ENCODE measurements at places on chromosomes 3 and 15. TPM values are rescaled to one million over a fixed set of nuclear protein-coding genes. Genes with fewer than 3 reads are reported as not detected.

GRCh38 chr3:24945563-24945962, 450.9 kb upstream of the THRB start:
- H3K4me3 ChIP-seq, result no peak overlapping the region
- H3K36me3 ChIP-seq, result no peaks in the 10 kb centered on the region
- no peak overlapping the region for H3K27ac ChIP-seq
- no peaks in the 10 kb centered on the region for H3K27me3 ChIP-seq
- H3K4me1 ChIP-seq, result peaks cover 2% of the 10 kb centered on the region

Gene KIF9
- 13.5 TPM for polyA plus RNA-seq

GRCh38 chr3:30084316-30084715, 522.1 kb upstream of the TGFBR2 start:
- no peak for DNase-seq
- no peak overlapping the region for H3K4me3 ChIP-seq
- no peaks in the 10 kb centered on the region for H3K27me3 ChIP-seq
- H3K27ac ChIP-seq, result no peak overlapping the region
- no peaks in the 10 kb centered on the region for H3K4me1 ChIP-seq

GRCh38 chr15:40595219-40595618, 1.2 kb downstream of the KNL1 start:
- no peaks in the 10 kb centered on the region for H3K36me3 ChIP-seq
- no peak for DNase-seq
- H3K4me1 ChIP-seq, result no peaks in the 10 kb centered on the region
- H3K27me3 ChIP-seq, result no peaks in the 10 kb centered on the region

GRCh38 chr3:113606539-113607218, 74.3 kb downstream of the SIDT1 start:
- H3K4me3 ChIP-seq, result no peak overlapping the region
- no peak for DNase-seq
- no peaks in the 10 kb centered on the region for H3K27me3 ChIP-seq
- no peak overlapping the region for H3K27ac ChIP-seq
- no peaks in the 10 kb centered on the region for H3K4me1 ChIP-seq

Gene MELTF
- 2.0 TPM for polyA plus RNA-seq

- no peak overlapping the region for H3K27ac ChIP-seq
- H3K4me3 ChIP-seq, result no peak overlapping the region
- H3K27me3 ChIP-seq, result no peaks in the 10 kb centered on the region
- no peaks in the 10 kb centered on the region for H3K36me3 ChIP-seq
- H3K4me1 ChIP-seq, result no peaks in the 10 kb centered on the region
- DNase-seq, result no peak
Measured at GRCh38 chr3:136671921-136672320, 80.3 kb downstream of the STAG1 start.

DNA sequence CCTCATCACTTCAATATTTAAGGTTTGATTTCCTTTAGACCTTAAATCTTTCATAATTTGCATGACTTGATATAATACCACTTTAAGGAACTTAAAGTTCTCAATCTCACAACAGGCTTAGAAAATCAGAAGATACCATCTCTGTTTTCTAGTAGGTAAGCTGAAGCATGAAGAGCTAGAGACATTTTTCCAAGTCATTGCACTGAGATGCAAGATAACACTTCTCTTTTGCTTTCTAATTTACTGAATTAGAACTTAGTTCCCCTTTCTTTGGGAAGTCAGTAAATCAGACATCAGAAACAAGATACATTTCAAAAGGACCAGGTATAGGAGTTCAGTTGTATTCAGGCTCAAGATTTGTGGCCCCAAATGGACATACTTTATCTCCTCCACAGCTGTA, 79.7 kb downstream of the DZIP3 start:
- DNase-seq, result no peak

DNA sequence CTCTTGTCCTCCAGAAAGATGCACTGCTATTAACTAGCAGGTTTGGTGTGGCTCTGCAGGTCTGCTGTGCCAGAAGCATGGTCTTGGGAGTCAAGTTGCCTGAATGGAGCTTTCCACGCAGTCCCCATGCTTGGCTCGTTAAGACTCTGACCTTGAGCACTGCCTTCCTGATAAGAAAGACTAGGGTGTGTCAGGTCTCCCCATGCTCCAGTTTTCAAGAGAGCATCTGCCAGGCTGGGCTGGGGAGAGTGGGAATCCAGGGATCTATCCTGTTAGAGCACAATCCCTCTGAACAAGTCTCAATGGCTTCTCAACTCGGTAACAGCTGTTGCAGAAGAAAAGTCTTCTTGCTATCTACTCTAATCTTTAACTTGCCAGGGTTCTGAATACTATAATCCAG, 98.2 kb downstream of the TJP1 start:
- H3K4me1 ChIP-seq, result no peaks in the 10 kb centered on the region
- no peaks in the 10 kb centered on the region for H3K36me3 ChIP-seq
- no peak overlapping the region for H3K4me3 ChIP-seq
- no peak overlapping the region for H3K27ac ChIP-seq

DNA sequence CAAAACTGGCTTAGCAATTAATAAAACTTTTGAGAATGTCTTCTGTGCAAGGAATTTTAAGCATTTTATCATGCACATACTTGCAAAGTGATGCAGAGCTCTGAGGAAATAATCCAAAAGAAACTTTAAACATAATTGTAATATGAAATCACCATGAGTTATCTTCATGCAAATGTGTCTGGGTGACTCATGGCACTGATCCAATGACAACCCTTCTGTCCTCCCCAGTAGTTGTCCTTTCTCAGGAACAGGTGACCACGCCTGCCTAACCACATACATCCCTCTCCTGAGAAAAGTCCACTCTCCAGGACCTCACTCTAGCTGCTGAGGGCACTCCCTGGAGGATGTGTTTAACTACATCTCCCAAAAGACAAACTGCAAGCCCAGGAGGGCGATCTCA, 530.6 kb upstream of the IL12A start:
- no peaks in the 10 kb centered on the region for H3K4me1 ChIP-seq
- H3K36me3 ChIP-seq, result no peaks in the 10 kb centered on the region
- no peak overlapping the region for H3K4me3 ChIP-seq
- no peaks in the 10 kb centered on the region for H3K27me3 ChIP-seq

DNA sequence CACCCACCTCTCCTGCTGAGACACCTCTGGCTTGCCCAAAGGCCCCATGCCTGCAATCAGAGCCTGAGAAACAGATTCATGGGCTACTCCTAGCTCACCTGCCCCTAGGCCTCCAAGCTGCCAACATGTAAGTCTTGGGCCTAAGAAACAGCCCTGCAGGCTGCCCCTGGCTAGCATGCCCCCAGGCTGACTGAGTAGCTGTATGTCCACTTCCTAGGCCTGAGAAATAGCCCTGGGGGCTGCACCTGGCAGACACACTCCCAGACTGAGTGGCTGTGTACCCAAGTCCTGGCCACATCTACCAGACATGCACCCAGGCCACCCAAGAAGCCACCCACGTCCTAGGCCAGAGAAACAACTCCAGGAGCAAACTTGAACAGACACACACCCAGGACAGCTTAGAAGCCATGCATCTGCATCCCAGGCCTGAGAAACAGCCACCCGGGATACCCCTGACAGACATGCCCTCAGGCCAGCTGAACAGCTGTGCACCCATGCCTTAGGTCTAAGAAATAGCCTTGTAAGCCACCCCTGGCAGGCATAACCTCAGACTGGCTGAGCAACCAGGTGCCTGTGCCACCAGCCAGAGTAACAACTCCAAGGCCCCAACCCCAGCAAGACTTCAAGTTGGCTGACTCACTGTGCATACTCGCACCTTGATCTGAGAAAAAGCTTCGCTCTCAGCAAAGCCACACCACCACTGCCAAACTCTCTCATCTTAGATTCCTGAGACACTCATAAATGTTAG, 12.0 kb upstream of the NRG4 start:
- no peak for DNase-seq
- no peaks in the 10 kb centered on the region for H3K4me1 ChIP-seq
- no peak overlapping the region for H3K27ac ChIP-seq
- H3K27me3 ChIP-seq, result no peaks in the 10 kb centered on the region
- no peaks in the 10 kb centered on the region for H3K36me3 ChIP-seq

- H3K4me1 ChIP-seq, result no peaks in the 10 kb centered on the region
- H3K27ac ChIP-seq, result no peak overlapping the region
- no peak overlapping the region for H3K4me3 ChIP-seq
- DNase-seq, result no peak
- H3K36me3 ChIP-seq, result peaks cover 6% of the 10 kb centered on the region
Measured at GRCh38 chr15:49328941-49329340, 94.1 kb upstream of the FGF7 start.

- H3K4me1 ChIP-seq, result peaks cover 6% of the 10 kb centered on the region
- no peaks in the 10 kb centered on the region for H3K27me3 ChIP-seq
- no peak for DNase-seq
- no peak overlapping the region for H3K27ac ChIP-seq
- no peak overlapping the region for H3K4me3 ChIP-seq
Measured at GRCh38 chr3:150077581-150078247, 107.0 kb upstream of the PFN2 start.

GRCh38 chr3:166110102-166110501, 272.9 kb upstream of the BCHE start:
- no peak overlapping the region for H3K4me3 ChIP-seq
- no peak overlapping the region for H3K27ac ChIP-seq
- H3K27me3 ChIP-seq, result no peaks in the 10 kb centered on the region
- H3K36me3 ChIP-seq, result no peaks in the 10 kb centered on the region

- no peaks in the 10 kb centered on the region for H3K27me3 ChIP-seq
- no peak overlapping the region for H3K4me3 ChIP-seq
- H3K36me3 ChIP-seq, result no peaks in the 10 kb centered on the region
- H3K27ac ChIP-seq, result no peak overlapping the region
Measured at GRCh38 chr3:128277378-128278069, 124.2 kb downstream of the EEFSEC start.

DNA sequence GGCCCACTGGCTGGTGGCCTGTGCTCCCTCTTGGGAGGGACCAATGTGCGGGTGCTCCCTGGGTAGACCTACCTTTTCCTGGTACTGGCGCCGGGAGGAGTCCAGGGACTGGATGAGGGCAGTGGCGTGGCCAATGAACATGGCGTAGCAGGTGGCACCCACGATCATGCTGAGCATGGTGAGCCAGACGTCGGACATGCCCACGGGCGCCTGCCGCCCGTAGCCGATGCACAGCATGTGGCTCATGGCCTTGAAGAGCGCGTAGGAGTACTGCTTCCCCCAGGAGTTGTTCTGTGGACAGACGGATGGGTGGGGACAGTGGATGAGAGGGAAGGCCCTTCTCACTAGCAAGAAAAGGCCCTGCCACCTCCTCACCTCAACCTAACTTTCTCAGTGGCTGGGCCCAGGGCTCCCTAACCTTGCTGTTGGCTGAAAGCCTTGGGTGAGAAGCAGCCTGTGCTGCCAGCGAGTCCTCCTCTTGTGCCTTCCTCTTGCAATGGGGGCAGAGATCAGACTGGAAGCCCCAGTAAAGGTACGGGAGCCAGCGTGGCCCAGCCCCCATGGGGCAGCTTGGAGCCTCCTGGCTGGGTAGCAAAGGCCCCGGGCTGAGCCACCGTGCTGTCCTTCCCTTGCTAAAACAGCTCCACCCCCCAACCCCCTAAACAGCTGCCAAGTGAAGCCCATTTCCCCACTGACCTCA, 39.1 kb downstream of the HCN4 start:
- H3K36me3 ChIP-seq, result no peaks in the 10 kb centered on the region
- no peaks in the 10 kb centered on the region for H3K4me1 ChIP-seq
- H3K27me3 ChIP-seq, result no peaks in the 10 kb centered on the region
- H3K27ac ChIP-seq, result no peak overlapping the region

- H3K4me3 ChIP-seq, result no peak overlapping the region
- no peak for DNase-seq
- H3K27ac ChIP-seq, result peak overlapping the region; percentile 19
- no peaks in the 10 kb centered on the region for H3K27me3 ChIP-seq
Measured at GRCh38 chr3:15096046-15096445, 2.9 kb downstream of the RBSN start.

DNA sequence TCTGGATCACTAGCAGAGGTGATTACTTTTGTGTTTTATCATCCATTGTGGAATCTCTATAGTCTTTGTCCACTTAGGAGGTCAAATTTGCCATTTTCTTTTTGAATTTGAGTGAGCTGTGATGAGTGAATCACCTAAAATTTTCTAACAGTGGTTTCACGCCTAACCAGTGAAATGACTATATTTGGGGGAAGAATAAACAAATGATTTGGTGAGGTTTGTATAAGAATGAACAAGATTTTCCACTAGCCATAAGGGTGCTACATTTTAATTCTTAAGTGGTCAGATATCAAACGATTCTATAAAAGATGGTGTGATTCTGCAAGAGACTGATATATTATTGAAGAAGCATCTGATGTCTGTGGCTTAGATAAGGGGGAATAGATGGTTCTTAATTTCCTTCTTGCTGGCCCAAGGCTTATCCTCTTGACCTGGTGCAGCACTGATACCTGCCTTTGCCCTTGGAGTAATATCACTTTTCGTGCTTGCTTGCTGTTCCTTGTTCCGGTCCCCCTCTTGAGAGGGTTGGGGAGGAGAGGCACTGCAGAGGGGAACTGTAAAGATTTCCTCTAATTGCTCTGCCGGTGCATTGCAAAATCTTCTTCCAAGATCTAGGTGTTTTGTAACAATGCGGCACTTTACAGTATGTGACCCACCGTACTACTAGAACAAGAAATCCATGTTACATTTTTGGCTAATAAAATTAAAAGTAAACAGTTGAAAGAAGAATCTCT, 14.5 kb downstream of the C3orf20 start:
- no peaks in the 10 kb centered on the region for H3K27me3 ChIP-seq
- H3K27ac ChIP-seq, result no peak overlapping the region
- DNase-seq, result no peak
- no peaks in the 10 kb centered on the region for H3K4me1 ChIP-seq

- no peaks in the 10 kb centered on the region for H3K27me3 ChIP-seq
- H3K27ac ChIP-seq, result no peak overlapping the region
- DNase-seq, result no peak
- no peak overlapping the region for H3K4me3 ChIP-seq
- peaks cover 7% of the 10 kb centered on the region for H3K4me1 ChIP-seq
- H3K36me3 ChIP-seq, result no peaks in the 10 kb centered on the region
Measured at GRCh38 chr3:177300842-177301241, 103.6 kb upstream of the TBL1XR1 start.

GRCh38 chr15:101149864-101150722, 101.8 kb downstream of the CHSY1 start:
- H3K4me1 ChIP-seq, result no peaks in the 10 kb centered on the region
- no peaks in the 10 kb centered on the region for H3K36me3 ChIP-seq
- DNase-seq, result no peak
- H3K27me3 ChIP-seq, result no peaks in the 10 kb centered on the region

- H3K36me3 ChIP-seq, result no peaks in the 10 kb centered on the region
- H3K27ac ChIP-seq, result no peak overlapping the region
- no peaks in the 10 kb centered on the region for H3K4me1 ChIP-seq
- no peaks in the 10 kb centered on the region for H3K27me3 ChIP-seq
- H3K4me3 ChIP-seq, result no peak overlapping the region
Measured at GRCh38 chr3:155316426-155316825, 22.9 kb upstream of the STRIT1 start.

Gene SLC27A2
- not detected for polyA plus RNA-seq

Gene CFAP44
- polyA plus RNA-seq, result 7.1 TPM

All from aorta (tissue), 5 donors.